Placental pericyte (primary cell): ENCODE measurements at places on chromosomes 12 and 14. TPM values are rescaled to one million over a fixed set of nuclear protein-coding genes. Genes with fewer than 3 reads are reported as not detected.

The RNF34 gene
- total RNA-seq = 40.5 and 67.4 TPM in 2 replicates

The EML1 gene
- 9.4 and 64.9 TPM in 2 replicates for total RNA-seq

The SPTB gene
- total RNA-seq = 0.22 and 0.57 TPM in 2 replicates

The CISTR gene
- not detected in 2 replicates for total RNA-seq

The MYO1H gene
- total RNA-seq = not detected in 2 replicates

The TAS2R9 gene
- 0.14 TPM in 1 of 2 replicates, not detected in the other for total RNA-seq

The RAP1B gene
- total RNA-seq = 185 and 192 TPM in 2 replicates

The FOXN4 gene
- total RNA-seq = not detected in 2 replicates

The OVCH1 gene
- total RNA-seq = not detected in 2 replicates

The MUCL1 gene
- total RNA-seq = not detected in 2 replicates

The DIO2 gene
- total RNA-seq = 0.22 and 29.6 TPM in 2 replicates

The RNASE4 gene
- total RNA-seq = 2.9 and 7.0 TPM in 2 replicates

The REM2 gene
- total RNA-seq = 0.22 TPM in 1 of 2 replicates, not detected in the other

The LUM gene
- 151 and 1,377 TPM in 2 replicates for total RNA-seq

The INF2 gene
- 40.3 and 79.2 TPM in 2 replicates for total RNA-seq

The PTGER2 gene
- total RNA-seq = 6.3 and 9.7 TPM in 2 replicates

The COCH gene
- total RNA-seq = 0.22 and 4.0 TPM in 2 replicates

The CDCA3 gene
- 0.66 and 43.2 TPM in 2 replicates for total RNA-seq

The AMDHD1 gene
- total RNA-seq = 0.14 and 0.22 TPM in 2 replicates

The MYH6 gene
- total RNA-seq = not detected in 2 replicates

The CATSPERB gene
- total RNA-seq = not detected in 2 replicates
